ENCODE measurements at places on chromosomes 2 and 18.

DNA sequence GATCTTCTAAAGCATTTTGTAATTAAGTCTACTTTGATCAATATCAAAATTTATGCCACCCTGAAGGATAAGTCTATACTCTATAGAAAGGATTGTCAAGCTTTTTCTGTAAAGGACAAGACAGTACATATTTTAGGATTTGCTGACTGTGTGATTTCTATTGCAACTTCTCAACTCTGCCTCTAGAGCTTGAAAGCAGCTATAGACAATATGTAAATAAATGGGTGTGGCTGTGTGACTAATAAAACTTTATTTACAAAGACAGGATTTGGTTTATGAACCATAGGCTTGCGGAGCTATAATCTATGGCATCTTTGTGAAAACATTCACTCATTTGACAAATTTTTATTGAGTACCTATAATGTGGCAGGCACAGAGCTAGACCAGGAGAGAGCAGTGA is 18.4 kb downstream of the UPP2 start:
- no peak for DNase-seq

DNA sequence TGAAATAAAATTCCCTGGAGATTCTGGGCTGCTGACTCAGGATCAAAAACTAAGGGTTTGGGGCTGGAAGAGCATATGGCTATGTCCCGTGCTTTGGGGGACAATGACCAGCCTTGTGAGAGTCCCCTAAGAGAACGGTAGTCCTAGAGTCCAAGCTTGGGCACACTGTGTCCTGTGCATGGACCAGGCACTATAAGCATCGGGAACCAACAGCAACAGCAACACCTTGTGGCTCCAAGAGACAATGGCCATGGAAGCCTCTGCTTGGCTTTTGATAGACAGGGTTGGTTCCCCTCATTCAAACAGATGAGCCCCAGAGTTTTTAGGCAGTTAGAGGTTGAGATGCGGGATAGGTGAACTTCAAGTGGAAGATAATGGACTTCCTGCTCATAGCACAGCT is 294.4 kb upstream of the CHAC2 start:
- DNase-seq: no peak

- DNase-seq: no peak
These were observed 80.9 kb downstream of the CERS6 start for GRCh38 chr2:168536925-168537466.

- DNase-seq: no peak
These were observed 635.0 kb upstream of the FANCL start for GRCh38 chr2:58876126-58876525.

DNA sequence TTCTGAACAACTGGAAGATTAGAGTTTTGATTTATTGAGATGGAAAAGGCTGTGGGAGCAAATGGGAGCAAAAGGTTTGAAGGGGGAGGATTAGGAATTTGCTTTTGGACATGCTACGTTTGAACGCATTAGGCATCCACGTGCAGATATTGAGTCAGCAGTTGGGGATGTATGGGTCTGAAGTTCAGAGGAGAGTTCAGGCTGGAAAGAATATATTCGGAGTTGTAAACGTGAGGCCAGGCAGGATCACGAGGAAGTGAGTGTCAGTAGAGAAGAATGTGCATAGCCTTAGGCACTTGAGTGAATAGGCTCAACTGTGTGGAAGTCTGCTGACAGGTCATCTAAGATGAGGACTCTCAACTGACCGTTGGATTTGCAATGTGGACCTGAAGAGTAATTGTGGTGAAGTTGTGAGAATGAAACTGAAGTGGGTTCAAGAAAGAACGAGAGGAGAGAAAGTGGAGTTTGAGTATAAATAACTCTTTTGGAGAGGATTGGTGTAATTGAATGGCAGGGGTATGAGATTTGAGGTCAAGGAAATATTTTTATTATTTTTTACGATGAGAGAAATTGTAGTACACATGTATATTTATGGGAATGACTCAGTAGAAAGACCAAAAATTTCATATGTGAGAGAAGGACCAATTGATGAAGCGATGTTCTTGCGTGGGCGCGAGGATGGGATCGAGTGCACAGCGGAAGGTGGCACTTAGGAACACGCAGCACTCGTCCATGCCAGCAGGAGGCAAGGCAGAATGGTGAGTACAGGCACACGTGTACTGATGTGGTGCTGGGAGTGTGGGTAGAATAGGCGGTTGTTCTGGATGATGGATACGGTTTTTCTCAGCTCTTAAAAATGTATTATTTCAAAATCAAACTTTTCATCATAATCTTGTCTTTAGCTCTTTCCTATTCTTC is 40.5 kb upstream of the POLE4 start:
- DNase-seq: no peak

DNA sequence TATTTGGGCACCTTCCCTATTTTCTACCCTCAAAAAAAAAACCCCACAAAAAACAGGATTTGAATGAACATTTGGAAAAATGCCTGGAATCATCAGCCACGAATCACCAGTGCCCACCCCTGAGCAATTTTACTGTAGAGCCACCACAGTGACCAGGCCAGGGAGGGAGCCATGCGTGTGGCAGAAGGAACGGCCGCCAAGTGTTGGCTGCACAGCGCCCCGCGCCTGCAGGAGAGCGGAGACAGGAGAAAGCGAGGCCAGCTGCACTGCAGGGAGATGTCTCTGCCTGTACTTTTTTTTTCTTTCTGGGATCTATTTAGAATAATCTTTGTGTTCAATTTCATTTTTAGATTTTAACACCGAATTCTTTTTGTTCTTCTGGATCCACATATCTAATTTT is 269.3 kb upstream of the RAB12 start:
- DNase-seq: no peak

- DNase-seq: no peak
These were observed 74.7 kb downstream of the COPS8 start for GRCh38 chr2:237160271-237160919.

DNA sequence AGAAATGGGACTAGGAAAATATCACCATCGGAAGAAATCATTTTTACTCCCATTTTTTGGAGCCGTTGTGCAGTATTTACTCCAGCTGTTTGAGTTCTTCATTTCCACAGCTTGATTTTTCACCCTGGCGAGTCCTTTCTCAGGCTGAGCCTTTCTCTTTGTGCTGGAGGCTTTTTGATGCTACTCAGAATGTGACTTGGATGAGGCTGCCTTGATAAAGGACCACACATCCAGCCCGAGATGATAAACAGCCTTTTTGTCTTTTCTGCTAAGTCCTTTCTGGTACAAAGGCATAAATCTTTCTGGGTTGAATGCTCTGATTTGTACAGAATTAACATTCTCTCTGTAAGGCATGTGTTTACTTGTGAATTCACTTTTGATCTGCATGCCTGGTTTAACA is 17.6 kb upstream of the CTDP1 start:
- DNase-seq: no peak

GRCh38 chr2:213147538-213147937 is 3.9 kb downstream of the IKZF2 start:
- DNase-seq: no peak

DNA sequence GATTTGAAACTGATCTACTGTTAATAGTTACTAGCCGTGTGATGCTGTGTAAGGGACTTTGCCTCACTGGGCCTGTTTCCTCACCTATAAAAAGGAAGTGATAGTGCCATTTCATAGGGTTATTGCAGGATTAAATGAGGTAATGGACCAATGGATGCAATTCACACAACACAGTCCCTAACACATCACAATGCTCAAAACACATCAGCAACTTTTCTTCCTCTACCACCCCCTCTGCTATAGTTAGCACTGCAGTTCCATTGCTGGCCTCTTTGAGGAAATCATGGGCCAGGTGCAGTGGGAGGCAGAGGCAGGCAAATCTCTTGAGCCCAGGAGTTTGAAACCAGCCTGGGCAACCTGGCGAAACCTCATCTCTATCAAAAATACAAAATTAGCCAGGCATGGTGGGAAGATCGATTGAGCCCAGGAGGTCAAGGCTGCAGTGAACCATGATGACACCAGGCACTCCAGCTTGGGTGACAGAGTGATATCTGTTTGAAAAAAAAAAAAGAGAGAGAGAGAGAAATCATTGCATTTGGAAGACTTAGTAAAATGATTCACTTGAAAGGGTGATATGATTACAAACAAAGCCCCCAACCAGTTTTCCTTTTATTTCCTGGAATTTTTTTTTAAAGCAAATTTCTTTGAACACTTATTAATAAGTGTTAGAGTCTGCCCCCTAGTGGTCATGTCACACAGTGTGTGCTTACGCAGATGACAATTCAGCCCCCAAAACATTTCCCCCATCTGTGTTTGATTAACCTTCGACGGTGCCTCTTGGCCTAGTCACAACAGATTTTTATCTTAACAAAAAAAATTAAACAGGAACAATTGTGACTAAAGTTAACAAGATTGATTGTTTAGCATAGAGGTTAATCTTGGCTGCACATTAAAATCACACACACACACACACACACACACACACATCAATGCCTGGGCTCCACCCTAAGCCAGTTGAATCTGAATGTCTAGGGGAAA is 88.6 kb upstream of the BCL11A start:
- DNase-seq: peak; percentile 45

- DNase-seq: no peak
These were observed 62.2 kb downstream of the ADNP2 start for GRCh38 chr18:80171054-80171872.

GRCh38 chr2:136027112-136027511 is 41.7 kb upstream of the DARS1 start:
- DNase-seq: no peak

DNA sequence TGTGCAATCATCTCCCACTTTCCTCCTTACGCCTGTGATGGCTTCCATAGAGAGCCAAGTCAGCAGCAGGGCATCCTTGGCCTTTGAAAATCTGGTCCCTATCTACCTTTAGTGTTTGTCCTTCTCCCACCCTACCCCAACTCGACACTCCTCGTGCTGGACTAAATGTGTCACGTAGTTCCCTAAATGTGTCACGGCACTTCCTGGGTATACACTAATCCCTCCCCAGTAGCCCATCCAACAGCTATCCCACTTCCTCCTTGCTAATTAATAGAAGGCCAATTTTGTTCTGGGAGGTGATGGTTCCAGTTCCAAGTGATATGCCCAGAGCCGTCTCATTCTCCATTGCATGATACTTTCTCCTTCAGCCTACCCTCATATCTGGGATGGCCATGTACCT is 36.5 kb upstream of the ZFP36L2 start:
- DNase-seq: no peak

Data from HCT116 (cell line).